ENCODE measurements at places on chromosomes 6 and 20.
A peak's percentile ranks its signal among the peaks of the same experiment; 100 is the strongest.

- DNase-seq = no peak
These were observed 9.9 kb downstream of the PPP1R16B start for GRCh38 chr20:38815446-38815845.

DNA sequence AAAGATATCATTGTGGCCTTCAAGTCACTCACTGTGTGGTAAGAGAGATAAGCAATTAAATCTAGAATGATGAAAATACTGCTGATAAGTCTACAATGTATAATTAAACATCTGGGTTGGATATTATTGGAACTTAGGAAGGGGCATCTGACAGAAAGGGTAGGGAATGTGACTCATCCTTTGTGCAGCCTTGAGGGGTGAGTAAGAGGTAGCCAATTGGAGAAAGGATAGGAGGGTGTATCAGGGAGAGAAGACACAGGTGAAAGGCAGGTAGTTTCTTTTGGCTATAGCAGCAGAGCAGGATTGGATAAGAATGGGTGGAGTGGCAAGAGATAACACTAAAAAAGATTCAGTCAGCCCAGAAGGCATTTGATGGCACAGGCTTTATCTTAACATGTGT is 182.0 kb downstream of the COL21A1 start:
- DNase-seq = no peak

- no peak for DNase-seq
These were observed 290.9 kb upstream of the RNF217 start for GRCh38 chr6:124671324-124671723.

DNA sequence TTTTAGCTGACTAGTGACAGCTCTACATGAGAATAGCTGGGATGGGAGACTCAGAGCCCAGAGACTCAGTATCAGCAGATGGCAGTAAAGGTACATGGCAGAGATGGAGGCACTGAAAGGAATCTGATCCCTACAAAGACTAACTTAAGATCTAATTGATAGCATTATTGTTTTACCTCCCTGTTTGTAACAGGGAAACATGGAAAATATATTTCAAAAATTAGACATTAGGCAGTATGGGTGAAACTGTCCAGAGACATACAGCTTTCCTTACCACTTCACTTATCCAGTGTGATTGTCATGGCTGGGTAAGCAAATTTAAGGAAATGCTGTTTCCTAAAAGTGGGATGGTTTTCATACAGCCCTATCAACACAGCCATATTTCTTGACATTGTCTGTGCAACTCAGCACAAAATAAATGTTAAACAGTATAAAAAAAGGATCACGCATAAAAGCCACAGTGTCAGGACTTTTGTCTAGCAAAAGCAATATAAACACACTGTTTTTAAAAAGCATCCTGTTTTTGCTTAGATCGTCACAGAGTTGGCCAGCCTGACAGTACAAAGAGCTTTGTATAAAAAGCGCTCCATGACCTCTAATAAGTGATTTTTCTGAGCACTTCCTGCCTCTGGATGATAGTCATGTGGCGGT is 376.9 kb downstream of the PHF3 start:
- DNase-seq = peak; percentile 29
